Inflammatory macrophage (primary cell): ENCODE measurements at places on chromosomes 2 and 18.

GRCh38 chr2:44952143-44952805, 10.8 kb downstream of the SIX3 start:
- peak; percentile 56 for DNase-seq

GRCh38 chr2:226699321-226699720, 100.3 kb downstream of the IRS1 start:
- no peak for DNase-seq

DNA sequence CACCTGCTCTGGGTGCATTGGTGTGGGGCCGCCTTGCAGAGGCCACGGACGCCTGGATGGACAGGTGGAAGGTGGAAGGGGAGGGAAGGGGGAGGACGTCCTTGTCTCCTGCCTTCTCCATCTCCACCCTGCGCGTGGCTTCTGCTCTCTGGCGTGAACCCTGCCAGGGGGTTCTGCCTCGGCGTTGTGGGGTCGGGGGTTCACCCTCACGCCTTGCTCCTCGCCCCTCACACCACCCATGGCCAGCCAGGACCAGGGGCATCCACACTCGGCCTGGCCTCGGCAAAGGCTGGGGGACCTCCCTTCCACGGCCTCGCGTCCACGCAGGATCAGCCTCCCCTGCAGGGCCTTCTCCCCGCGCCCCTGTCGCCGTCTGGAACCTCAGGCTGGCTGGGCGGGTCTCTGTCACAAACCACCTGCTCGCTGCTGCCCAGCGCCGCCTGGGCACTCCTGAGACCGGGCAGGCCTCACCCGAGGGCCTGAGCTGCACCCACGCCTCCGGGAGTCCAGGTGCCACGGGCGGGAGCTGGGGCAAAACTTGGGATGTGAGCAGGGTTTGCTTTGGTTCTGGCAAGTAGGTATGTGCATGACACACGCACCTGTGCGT, 655.9 kb downstream of the GALR1 start:
- no peak for DNase-seq

- no peak for DNase-seq
Measured at GRCh38 chr2:106356291-106356690, 111.9 kb downstream of the RGPD3 start.

- no peak for DNase-seq
Measured at GRCh38 chr2:230130668-230131364, 62.1 kb upstream of the SLC16A14 start.

DNA sequence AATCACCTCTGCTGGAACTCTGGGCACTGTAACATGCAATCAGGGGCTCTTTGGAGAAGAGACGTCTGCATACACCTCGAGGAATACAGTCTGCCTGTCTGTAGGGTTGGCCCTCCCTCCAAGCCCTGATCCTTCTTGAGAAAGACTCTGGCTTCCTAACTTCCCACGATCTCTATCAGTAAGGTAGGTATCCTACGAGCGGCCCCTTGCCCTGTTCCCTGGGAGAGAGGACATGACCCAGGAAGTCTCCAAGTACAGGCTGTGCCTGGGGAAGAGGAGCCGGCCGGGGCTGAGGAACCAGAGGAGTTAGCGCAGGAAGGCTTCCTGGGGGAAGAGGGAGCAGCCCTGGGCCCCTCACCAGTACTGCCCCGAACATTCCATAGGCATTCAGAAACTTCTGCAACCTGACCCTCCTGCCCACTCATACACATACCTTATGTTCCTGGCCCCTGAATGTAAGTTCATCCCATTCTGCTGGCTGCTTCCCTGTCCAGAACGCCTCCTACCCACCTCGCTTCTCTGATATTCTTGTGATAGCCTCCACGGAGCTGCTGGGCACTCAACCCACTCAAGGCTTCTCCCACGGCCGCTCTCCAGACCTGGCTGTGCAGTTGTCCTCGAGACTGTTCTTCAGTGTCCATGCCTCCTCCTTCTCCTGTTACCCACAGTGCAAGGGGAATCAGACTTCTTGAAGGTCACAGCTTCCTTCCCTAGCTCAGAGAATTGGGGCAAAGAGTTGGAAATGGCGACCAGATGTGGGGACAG, 116.1 kb downstream of the CYP26B1 start:
- DNase-seq: no peak
